Activated naive CD8-positive, alpha-beta T cell treated with anti-CD3 and anti-CD28 coated beads, Interleukin-2, amount 10 ng/mL, durations not matched to agents 7 days and 5 days (primary cell): ENCODE measurements at places on chromosomes 3 and 15.

DNA sequence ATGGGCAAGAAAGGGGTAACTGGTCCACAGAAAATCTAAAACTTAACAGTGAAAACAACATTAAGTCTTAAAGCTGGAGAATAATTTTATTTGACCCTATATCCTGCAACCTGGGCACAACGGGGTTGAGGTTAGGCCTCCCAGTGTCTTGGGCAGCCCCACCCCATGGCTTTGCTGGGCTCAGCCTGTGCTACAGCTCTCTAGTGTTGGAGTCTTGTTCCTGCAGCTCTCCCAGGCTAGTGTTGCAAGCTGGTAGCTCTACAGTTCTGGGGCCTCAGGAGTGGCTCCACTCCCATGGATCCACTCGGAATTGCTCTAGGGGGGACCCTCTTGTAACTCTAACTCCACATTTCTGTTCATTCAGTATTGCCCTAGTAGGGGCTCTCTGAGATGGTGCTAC is 24.9 kb upstream of the GNB4 start:
- no peak for DNase-seq

DNA sequence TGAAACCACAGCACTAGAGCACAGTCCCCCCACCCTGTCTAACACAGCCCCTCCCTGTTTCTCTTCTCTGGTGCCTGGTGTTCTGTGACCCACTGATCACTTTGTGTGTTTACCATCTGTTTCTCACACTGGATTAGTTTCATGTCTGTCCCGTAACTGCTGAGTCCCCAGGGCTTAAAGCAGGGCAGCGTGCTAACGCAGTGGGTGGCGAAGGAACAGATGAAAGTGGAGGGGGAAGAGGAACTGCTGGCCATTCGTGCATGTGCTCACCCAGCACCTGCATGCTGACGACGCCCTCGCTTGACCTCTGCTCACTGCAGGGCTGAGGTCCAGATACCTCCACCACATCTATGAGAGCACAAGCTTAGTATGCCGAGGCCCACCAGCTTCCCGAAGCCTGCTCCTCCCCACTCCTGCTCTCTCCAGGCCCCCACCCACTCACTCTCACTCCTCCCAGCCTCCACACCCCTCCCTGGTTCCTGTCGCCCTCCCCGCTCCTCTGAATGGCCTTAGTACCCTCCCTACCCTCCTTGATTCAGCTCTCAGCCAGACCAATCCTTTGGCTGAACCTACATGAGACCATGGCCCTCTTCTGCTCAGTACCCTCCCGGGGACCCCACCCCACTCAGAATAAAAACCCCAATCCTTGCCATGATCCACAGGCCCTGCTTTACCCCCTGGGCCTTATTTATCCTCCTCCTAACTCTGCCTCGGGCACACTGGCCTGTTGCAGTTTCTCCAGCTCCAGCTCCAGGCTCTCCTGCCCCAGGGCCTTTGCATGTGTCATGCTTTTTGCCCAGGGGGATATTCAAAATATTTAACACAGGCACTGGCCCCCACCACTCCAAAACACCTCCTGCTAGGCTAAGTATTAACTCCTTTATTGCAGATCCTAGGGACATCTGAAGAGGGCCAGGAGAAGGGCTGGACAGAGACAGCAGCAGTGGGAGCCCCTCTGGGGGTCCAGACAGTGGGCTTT is 15.1 kb upstream of the IQSEC1 start:
- DNase-seq: no peak

DNA sequence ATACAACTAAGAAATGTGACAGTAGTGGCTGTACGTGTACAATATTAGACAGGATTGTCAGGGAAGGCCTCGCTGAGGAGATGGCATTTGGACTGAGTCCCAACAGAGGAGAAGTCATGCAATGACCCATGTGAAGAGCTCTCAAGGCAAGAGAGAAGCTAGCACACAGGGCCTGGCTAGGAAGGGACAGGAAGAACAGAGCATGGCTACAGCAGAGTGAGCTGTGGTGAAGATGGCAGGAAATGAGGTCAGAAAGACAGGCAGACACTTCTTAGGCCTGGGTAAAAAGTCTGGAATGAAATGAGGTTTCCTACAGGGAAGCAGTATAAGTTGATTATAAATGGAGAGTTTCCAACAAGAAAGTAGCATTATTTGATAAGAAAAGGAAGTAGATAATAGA is 33.2 kb upstream of the LEKR1 start:
- no peak for DNase-seq

GRCh38 chr3:112437146-112438022 is 61.9 kb downstream of the BTLA start:
- no peak for DNase-seq

DNA sequence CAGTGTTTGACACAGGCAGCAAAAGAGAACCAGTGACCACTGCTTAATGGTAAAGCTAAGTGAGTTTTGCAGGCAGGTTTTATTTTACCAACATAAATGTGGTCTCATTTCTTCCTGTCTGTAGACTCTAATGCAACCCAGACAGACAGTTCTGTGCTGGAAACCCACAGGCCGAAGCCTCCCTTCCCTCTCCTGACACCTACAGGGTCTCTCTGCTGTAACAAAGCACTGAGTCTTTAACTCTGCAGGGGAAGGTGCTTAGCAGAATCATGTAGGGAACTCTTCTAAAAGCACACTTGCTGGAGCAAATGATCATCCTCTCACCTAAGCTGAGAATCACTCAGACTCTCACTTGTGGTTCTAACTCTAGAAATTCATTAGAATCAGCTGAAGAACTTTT is 200.3 kb downstream of the KBTBD8 start:
- DNase-seq: no peak

DNA sequence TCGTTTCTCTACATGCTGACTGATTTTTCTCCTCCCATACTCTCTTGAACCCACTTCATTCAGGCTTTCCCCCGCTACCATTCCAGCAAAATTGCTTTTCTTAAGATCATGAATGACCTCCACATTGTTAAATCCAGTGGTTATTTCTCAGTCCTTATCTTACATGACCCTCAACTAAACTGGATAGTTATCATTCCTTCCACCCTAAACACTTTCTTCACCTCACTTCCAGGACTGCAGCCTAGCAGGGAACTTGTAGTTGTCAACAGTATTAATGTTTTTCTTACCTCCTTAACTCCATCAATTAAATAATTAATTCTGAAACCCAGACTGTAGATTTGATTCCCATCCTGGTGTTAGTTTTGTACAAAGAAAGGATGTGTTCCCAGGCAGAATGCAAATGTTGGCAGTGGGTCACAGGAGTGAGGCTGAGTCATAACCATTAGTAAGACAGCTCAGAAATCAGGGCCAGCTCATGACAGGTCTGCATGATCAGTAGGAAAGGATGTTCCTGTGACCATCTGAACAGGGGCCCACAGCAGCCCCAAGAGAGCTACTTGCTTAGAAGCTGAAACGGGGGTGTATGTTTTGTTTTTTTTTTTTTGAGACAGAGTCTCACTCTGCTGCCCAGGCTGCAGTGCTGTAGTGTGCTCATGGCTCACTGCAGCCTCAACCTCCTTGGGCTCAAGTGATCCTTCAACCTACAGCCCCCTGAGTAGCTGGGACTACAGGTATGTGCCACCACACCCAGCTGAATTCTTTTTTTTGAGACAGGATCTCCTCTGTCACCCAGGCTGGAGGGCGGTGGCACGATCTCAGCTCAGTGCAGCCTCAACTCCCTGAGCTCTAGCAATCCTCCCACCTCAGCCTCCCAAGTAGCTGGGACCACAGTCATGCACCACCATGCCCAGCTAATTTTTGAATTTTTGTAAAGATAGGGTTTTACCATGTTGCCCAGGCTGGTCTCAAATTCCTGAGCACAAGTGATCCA is 9.1 kb downstream of the BCL2L10 start:
- DNase-seq: no peak
